ENCODE measurements at places on chromosomes 6 and 20.

- DNase-seq, result no peak
Observed at GRCh38 chr20:44700306-44700705, 14.9 kb upstream of the CCN5 start.

DNA sequence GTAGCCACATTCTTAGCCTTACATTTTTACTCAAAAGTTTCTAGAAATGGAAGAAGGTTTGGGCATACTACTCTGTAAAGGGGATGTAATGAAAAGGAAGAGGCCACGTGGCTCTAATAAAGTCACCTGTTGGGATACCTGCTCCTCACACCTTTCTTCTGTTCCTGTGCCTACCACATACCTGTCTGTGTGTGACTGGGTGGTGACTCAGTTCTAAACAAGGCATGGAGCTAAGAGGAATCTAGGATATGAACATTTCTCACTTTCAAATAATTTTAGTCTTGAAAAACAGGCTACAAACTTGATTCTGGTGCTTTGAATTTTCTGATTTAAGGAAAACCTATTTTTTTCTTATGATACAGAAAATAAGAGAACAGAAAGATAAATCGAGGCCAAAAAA, 363.6 kb downstream of the RFPL4B start:
- no peak for DNase-seq

DNA sequence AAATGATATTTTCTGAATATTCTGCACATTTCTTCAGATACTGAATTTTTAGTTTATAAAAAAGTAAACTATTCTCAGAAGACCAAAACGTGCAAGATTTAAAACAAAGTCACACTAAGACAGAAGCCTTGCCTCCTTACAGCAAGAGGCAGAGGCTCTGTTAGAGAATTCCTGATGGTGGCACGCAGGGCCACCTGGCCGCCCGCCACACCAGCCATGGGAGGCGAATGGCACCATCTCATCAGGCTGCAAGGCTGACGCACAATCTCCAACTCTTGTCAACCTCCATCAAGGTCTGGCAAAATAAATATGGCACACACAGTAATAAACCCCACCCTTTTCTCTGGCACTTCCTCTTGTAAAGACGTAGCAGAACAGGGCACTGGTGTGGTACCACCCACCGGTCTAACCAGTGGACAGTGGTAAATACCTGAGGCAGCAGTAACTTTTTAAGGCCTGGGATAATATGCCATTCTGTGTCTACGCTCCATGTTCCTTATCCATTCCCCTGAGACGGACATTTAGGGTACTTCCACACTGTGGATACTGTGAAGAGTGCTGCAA, 111.4 kb downstream of the WDR27 start:
- DNase-seq, result no peak

GRCh38 chr6:11752360-11752759, 26.2 kb downstream of the ADTRP start:
- DNase-seq, result no peak

DNA sequence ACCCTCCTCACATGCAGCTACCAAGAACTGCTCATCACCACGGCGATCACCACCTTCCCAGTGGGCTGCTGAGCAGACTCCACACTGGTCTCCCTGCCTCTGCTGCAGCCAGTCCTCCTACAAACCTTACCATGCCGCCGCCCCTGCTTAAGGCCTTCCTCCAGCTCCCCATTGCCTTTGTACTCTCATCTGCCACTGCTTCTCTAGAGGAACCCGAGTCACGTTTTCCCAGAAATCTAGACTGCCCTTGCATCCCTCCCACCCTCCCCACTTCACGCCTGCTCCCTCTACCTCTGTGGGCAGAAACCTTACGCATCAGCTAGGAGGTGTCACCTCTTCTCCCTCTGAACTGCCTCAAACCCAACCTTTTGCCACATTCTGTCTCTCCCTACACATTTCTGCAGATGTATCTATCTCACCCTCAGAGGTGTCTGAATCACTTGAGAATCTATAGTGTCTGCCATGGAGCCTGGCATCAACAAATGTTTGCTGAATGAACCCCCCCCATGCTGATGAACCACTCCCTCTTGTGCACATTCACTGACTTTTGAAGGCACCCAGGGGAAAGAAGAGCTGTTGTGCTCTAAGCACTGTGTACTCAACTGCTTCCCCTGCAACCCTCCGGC, 4.3 kb downstream of the E2F1 start:
- DNase-seq, result no peak

DNA sequence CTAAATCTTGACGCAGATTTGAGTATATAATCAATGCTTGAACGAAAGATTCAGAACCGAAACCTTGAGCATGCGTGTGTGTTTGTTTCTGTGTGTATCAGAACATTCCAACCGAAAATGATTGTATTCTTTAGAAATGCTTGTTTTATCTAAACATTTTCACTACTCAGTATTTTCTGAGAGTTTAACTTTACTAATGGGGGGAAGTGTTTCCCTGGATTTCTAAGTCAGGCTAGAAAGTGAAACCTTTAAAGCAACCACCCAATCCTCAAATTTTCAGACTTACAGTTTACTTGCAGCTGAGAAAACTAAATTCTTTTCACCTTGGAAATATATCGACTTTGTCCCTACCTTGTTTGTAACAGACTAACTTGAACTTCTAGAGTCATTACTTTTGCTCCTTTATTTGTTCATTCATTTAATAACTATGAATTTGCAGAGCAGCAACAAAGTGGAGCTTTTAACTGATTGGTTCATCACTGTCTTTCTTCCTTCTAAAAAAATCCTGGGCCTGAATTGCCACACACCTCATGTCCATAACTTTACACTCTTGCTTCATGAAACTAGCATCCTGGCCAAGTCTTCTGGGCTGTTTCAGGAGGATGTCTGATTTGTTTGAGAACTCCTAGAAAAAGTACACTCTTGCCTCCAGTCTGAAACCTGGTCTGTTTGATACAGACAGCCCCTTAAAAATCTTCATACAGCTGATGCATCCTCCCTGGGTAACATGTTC, 77.8 kb upstream of the XRN2 start:
- no peak for DNase-seq

DNA sequence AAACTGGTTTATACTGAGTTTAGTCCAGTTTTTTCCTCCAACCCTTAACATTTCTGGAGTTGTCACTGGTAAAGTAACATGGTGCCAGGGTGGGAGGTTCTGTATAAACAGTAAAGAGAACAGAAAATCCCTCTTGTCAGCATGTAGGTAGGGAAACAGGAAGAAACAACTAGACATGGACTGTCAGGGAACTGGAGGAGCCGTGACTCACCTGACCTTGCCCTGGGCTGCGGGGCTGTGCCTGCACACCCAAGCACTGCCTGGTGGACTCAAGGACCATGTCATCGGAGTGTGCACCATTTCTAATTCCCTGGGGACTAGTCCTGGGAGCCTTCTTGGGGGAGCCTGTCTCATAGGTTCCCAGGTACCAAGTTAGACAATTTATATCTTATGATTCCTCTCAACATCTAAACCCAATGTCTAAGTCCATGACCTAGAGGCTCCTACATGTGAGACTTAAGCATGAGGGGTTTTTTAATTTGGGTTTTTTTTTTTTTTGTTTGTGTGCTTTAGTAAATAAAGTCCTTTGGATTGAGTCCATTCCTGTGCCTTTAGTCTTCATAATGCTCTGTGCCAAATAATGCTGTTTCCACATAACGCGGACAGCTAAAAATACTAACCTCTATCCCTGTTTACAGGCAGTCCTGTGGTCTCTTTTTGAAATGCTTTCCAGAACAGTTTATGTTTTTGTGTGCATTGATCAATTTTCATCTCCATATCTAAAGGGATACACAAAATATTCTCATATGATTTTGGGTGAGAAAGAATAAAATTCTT, 136.9 kb upstream of the SUPT3H start:
- no peak for DNase-seq

GRCh38 chr20:46307999-46308257, 370 bp downstream of the CDH22 start:
- DNase-seq, result no peak

- DNase-seq, result no peak
Observed at GRCh38 chr6:28864326-28864923, 59.4 kb downstream of the TRIM27 start.

- DNase-seq, result no peak
Observed at GRCh38 chr6:94272327-94272726, 853.0 kb upstream of the EPHA7 start.

GRCh38 chr20:51497542-51498467, 44.7 kb downstream of the NFATC2 start:
- DNase-seq, result no peak

DNA sequence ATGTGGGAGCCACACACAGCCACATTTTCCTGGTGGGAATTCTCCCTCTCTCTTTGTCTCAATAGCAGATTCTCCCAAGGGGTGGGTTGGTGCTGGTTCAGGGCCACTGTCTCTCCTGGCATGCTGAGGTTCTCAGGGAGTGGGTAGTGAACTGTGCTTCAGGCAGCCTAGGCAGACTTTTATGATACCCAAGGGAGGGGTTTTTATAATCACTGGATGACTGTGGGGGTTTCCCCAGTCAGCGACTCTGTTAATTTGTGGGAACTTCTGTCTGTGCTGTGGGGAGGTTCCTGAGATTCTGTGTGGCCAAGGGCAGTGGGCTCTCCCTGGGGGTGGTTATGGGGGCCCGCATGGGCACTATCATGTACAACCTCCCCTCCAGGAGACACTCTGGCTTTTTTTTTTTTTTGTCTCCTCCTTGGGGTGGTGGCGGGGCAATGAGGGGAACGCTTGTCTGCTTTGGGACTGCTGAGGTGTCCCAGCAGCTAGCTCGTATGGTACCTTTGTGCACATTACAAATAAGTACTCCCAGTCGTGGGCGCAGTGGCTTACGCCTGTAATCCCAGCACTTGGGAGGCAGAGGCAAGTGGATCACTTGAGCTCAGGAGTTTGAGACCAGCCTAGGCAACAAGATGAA, 10.0 kb downstream of the PTK7 start:
- DNase-seq, result no peak
